ENCODE measurements at places on chromosomes 11 and 22.

GRCh38 chr22:22761963-22762772 lies 117.8 kb downstream of the GGTLC2 start:
- no peak for DNase-seq

DNA sequence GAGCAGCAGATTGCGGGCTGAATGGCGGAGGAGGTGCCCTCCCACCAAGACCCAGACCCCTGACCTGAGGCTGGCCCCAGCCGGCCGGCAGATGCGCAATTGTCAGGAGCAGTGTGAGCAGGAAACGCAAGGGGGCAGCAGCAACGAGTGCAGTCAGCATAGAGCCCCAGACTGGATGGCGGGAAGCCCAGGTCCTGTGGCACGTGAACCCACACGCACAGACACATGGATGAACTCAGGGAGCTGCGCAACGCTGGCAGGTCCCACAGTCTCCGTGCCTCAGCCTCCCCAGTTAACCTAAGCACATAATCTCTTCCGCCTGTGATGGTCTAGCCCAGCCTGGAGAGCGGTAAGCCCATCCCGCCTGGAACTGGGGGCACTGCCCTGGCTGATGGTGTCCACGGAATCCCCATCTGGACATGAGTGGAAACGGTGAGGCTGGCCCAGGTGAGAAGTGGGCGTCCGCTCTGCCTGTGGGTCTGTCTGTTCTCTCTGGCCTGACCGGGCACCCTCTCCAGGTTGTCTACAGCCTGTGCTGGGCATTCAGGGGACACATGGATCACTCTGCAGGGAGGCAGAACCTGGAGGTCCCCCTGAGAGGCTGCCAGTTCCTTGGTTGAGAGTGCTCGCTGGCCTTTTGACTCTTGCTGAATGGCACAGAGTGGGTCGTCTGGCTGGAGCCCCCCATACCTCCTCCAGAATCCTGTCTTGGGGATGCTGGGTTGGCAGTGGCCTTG lies 626 bp upstream of the TBX10 start:
- peak; percentile 67 for DNase-seq

GRCh38 chr11:44301564-44302271 lies 8.2 kb downstream of the ALX4 start:
- no peak for DNase-seq

DNA sequence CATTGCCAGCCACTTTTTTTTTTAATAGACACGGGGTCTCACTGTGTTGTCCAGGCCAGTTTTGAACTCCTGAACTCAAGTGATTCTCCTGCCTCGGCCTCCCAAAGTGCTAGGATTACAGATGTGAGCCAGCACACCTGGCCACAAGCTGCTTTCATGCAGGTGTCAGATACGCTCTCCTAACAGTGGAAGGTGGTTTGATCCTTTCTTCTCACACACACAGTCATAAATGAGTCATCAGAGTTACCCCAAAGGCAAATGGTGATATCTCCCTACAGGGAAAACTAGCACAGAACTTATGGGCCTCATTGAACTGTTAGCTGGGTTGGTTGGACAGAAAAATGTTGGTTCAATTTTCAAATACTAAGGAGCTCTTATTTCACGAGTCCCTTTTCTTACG lies 38.2 kb upstream of the UBASH3B start:
- no peak for DNase-seq

- no peak for DNase-seq
These were observed 2.4 kb downstream of the MYRF start for GRCh38 chr11:61754534-61755482.

DNA sequence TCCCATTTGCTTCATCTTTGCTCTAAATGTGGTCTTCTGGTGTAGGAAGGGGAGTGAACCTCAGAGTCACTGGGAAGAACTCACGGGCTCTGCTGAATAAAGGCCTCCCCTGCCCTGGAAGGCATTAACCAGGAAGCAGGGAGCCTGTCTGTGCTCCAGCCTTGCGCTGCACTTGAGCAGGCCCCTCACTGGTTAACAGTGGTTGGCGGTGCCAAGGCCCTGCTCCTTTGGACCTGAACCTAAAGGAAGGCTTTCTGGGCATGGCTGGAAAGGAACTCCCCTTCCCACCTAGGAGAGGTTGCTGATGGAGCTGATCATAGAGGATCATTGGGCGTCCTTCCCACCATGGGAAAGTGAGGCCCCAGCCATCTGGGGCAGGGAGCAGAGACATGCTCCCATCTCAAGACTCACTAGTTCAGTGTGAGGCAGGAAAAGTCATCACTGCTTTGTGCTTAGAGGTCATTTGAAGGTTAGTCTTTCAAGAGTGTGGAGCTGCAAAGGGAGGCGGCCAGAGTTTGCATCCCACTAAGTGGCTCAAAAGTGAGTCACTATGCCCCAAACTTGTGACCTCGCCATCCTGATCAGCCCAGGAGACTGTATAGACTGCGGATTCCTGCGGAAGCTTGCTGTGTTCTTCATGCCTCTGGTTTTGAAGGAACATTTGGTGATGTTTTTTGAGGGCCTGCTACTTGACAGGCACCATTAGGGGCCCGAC lies 50.4 kb downstream of the DBX1 start:
- DNase-seq = no peak

- DNase-seq = no peak
These were observed 4.6 kb downstream of the OR4C45 start for GRCh38 chr11:50037251-50037650.

- no peak for DNase-seq
These were observed 35.5 kb downstream of the POLR3H start for GRCh38 chr22:41508770-41509170.

- no peak for DNase-seq
These were observed 2.8 kb upstream of the BSX start for GRCh38 chr11:122984186-122985011.

DNA sequence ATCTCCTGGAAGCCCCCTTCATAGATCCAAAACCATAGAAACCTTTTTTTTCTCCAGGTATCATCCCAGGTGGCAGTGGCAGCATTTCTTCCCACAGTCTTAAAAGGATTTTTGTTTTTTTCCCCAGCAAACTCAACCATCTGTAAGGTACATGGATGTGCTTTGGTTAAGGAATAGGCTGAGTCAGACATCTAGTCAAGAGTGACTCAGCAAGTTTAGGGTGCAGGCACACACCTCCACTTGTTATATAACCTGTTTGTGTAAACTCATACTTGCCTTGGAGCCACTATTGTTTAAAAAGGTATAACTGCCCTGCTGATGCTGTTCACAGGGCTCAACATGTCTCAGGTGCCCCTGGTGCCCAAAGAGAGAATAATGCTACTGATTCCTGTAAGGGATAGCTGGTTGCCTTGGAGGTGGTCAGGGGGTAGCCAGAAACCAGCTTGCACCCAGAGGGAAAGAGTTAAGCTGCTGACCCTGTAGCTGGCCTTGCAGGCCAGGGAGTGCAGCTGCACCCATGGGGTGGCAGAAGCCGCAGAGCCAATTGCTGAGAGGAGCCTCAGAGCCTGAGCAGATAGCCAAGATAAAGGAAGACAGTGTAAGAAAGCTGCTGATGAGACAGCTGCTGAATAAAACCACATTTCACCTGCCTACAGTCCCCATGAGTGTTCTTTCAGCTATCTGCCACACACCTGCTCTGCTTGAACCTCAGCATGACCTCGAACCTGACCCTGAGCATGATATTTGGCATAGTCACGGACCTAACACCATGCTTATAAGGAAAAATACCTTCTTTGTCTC lies 1726.1 kb upstream of the RAG2 start:
- no peak for DNase-seq

DNA sequence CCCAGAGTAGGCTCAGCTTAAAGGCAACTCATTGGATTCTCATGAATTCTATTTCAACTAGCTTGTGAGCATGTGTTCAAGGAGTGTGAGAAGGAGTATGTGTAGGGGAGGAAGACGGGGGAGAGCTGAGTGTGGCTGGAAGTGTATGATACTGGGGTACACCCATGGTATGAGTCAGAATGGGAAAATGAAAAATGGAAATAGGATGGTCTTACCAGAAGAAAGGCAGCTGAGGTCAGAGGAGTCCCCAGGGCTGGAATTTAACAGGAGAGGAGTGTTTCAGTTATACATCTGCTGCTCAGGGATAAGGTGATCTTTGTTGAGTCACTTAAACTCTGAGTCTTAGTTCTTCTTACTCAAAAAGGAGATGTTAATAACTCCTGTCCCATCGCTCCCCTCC lies 6.7 kb upstream of the ADAMTS15 start:
- no peak for DNase-seq

DNA sequence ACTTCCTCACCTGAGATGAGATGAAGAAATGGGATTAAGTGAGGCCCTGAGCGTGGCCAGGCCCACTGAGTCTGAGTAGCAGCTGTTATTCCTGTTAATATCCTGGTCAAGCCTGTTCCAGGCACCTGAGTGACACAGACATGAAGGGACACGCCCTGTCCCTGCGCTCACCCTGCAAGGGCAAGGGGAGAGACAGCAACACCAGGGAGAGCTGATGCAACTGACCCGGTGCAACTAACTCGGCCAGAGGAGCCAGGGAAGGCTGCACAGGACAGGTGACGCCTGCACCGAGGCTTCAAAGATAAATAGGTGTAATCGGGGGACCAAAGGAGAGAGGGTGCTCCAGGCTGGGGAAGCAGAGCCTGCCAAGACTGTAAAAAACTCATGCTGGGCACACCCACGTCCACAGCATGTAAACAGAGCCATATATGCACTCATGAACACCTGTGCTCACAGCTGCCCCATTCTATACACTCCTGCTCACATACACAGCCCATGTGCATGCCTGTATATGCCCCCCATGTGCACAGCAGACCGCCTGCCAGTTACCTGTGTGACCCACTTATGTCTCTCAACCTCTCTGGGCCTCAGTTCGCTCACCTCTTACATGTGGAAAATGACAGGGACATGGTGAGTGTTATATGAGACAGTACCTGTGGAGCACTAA lies 22.8 kb upstream of the GCAT start:
- DNase-seq = no peak

- no peak for DNase-seq
These were observed 2.1 kb upstream of the KCNJ4 start for GRCh38 chr22:38456841-38457699.

GRCh38 chr11:57680552-57680874 lies 12.6 kb downstream of the ZDHHC5 start:
- DNase-seq = no peak

- no peak for DNase-seq
These were observed 36.1 kb downstream of the UBASH3B start for GRCh38 chr11:122691549-122692150.

DNA sequence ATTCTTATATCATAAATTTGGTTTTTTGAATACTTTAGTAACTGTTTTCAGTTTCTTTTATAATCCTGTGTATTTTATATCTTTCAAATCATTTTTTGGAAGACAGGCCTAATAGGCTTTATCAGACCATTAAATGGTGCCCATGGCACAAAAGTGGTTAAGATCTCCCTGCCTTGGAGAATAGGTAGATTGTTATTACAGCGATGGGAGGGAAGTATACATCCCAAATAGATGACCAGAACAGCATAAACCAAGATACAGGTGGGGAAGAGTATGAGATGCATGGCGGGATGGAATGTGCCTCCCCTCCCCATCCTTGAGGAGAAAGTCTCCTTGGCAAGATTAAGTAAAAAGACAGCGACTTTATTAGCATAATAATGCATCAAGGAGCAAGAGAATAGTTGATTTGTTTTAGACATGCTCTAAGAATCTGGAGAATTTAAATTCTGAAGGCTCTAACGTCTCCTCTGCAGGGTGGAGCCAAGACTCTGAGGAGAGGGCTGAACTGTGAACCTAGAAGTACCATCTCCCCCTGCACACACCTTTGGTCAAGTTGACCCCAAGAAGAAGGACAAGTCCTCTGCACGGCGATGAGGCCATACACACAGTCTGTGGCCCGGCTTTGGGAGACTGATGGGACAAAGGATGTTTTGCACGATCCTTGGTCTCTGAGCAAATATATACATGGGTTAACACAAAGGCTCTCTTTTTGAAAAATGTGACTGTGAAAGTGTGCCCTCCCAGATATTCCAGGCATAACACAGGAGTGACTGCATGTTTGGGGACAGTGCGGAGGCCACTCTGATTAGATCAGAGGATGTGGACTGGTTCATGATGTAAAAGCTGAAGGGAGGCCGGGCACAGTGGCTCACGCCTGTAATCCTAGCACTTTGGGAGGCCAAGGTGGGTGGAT lies 61.1 kb upstream of the SLC35C1 start:
- DNase-seq = no peak

DNA sequence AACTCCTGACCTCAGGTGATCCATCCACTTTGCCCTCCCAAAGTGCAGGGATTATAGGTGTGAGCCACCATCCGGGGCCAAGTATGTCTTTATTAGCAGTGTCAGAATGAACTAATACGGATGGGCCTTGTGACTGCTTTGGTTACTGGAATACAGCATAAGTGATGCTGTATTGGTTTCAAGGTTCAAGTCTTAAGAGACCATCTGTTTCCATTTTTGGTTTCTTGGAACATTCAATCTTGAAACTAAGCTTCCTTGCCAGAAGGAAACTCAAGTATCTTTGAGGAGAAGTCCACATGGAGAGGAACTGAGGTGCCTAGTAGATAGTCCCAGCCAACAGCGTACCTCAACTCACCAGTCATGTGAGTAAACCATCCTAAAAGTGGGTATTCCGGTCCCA lies 58.8 kb downstream of the APOL3 start:
- DNase-seq = no peak

GRCh38 chr11:66068154-66068821 lies 1.8 kb upstream of the PACS1 start:
- peak; percentile 79 for DNase-seq

- DNase-seq = no peak
These were observed 5.8 kb downstream of the CD44 start for GRCh38 chr11:35144806-35145205.

GRCh38 chr22:30169002-30169401 lies 77.6 kb downstream of the LIF start:
- DNase-seq = no peak

DNA sequence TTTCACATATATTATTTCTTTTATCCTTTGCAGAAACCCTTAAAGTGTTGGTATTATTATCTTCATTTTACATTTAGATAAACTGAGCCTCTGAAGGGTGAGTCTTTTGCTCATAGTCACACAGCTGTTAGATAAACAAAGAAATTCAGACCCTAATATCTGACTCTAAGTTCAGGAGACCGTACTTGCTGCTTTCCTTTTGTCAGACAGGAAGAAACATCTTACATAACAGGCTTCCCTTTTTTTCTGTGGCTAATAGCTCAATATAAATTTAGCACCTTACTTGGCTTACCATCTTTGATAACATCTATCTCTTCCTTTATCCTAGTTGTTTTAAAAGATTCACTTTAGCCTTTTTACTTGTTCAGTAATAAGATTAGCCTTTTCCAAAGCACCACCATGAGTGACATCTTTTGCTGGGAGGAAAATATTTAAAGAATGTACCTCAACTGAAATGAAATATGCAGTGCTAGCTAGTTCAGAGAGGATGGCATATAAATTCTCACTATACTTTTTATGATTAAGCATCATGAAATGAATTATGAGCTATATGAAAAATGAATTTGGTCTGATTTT lies 128.6 kb downstream of the WNT11 start:
- DNase-seq = no peak

GRCh38 chr22:27460591-27461347 lies 340.8 kb downstream of the MN1 start:
- DNase-seq = no peak

DNA sequence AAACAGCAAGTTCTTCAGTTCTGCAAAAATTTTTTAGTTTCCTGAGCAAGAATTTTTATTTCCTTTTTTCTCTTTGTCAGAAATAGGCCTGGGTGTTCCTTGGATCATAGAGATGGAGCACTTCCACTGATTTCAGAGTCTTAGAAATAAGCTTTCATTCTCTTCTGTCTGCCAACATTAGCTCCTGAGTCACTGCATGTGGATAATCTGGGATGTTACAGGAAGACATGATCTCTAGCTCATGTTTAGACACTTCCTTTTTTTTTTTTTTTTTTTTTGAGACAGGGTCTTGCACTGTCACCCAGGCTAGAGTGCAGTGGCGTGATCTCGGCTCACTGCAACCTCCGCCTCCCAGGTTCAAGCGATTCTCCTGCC lies 13.2 kb upstream of the TMEM218 start:
- DNase-seq = no peak

- DNase-seq = no peak
These were observed 59.7 kb upstream of the RASSF10 start for GRCh38 chr11:12949453-12949852.
